ENCODE measurements at places on chromosomes 3 and 15. TPM values are rescaled to one million over a fixed set of nuclear protein-coding genes. Genes with fewer than 3 reads are reported as not detected.

CD276 gene
- 82.1 TPM for total RNA-seq

RARRES1 gene
- 7.8 TPM for total RNA-seq

ALDH1L1 gene
- total RNA-seq = 2.4 TPM

CCDC54 gene
- 0.10 TPM for total RNA-seq

TBL1XR1 gene
- total RNA-seq = 483 TPM

NME9 gene
- 1.0 TPM for total RNA-seq

ACKR2 gene
- 2.9 TPM for total RNA-seq

EHD4 gene
- 55.9 TPM for total RNA-seq

ALS2CL gene
- total RNA-seq = 19.0 TPM

LRRC31 gene
- total RNA-seq = 1.2 TPM

- no peak for DNase-seq
Measured at GRCh38 chr3:145719114-145719513, 441.9 kb downstream of the PLOD2 start.

DNA sequence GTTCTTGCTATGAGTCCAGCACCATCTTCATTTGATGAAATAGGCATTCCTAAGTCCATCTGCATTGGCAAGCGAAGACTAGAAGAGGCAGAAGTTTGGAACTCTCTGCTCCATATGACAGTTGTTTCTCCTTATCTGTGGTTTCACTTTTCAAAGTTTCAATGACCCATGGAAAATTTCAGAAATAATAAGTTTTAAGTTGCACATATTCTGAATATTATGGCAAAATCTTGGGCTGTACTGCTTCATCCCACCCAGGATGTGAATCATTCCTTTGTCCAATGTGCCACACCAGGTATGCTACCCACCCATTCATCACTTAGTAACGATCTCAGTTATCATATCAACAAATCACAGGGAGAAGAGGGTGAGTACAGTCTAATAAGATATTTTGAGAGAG lies 647.9 kb downstream of the GRM7 start:
- DNase-seq = no peak

- DNase-seq = no peak
Measured at GRCh38 chr3:115292131-115292530, 145.0 kb upstream of the ZBTB20 start.

- peak; percentile 26 for DNase-seq
Measured at GRCh38 chr15:53437985-53438841, 321.2 kb downstream of the WDR72 start.

- DNase-seq = peak; percentile 95
Measured at GRCh38 chr3:36434687-36435426, 54.6 kb downstream of the STAC start.

- DNase-seq = no peak
Measured at GRCh38 chr3:157671656-157672055, 168.4 kb upstream of the VEPH1 start.

DNA sequence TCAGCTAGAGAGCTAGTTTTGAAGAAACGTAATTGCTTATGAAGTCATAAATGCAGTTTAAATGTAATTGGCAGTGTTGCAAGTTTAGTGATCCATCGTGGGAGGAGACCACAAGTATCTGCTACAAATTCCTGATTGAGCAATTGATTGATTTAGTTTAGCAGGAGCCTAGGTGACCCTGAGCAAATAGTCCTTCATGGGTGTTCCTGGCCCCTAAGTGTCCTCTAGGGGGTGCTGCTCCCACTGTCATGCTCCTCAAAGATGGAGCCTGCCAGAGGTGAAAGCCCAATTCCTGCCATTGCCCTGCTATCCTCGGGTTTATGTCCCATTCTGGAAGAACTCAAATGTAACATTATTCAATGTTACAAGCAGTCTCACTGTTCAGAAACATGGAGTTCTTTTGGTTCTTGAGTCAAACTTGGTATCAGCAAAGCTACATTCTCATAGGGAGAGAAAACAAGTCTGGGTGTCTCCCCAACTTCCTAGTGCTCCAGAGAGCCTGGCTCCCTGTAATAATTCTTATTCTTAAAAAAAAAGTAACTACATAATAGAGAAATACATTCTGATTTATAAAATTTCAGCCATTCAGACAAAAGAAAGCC lies 29.8 kb upstream of the SENP5 start:
- DNase-seq = peak; percentile 42

DNA sequence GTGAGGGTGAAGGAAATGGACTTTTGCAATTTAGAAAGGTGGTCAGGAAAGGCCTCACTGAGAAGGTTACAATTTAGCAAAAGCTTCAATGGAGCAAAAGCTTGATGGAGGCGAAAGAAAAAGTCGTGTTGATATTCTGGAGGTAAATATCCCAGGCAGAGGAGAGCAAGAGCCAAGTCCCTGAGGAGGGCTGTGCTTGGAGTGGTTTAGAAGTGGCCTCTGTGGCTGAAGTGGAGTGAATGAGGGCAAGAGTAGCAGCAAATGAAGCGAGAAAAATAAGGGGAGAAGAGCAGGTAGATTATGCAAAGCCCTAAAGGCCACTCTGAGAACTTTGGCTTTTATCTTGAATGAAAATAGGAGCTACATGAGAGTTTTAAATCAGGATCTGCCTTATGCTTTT lies 54.1 kb downstream of the GUCA1C start:
- DNase-seq = no peak

GRCh38 chr3:57706462-57706861 lies 13.6 kb upstream of the DENND6A start:
- peak; percentile 95 for DNase-seq

- DNase-seq = peak; percentile 65
Measured at GRCh38 chr15:70474471-70475406, 288.6 kb downstream of the UACA start.

- DNase-seq = no peak
Measured at GRCh38 chr3:134656211-134656800, 5.5 kb upstream of the KY start.

GRCh38 chr3:63351159-63352007 lies 73.3 kb downstream of the SYNPR start:
- DNase-seq = peak; percentile 73

GRCh38 chr3:174636451-174636850 lies 222.7 kb upstream of the NAALADL2 start:
- no peak for DNase-seq

- DNase-seq = no peak
Measured at GRCh38 chr3:126456211-126456610, 19.5 kb downstream of the ZXDC start.

DNA sequence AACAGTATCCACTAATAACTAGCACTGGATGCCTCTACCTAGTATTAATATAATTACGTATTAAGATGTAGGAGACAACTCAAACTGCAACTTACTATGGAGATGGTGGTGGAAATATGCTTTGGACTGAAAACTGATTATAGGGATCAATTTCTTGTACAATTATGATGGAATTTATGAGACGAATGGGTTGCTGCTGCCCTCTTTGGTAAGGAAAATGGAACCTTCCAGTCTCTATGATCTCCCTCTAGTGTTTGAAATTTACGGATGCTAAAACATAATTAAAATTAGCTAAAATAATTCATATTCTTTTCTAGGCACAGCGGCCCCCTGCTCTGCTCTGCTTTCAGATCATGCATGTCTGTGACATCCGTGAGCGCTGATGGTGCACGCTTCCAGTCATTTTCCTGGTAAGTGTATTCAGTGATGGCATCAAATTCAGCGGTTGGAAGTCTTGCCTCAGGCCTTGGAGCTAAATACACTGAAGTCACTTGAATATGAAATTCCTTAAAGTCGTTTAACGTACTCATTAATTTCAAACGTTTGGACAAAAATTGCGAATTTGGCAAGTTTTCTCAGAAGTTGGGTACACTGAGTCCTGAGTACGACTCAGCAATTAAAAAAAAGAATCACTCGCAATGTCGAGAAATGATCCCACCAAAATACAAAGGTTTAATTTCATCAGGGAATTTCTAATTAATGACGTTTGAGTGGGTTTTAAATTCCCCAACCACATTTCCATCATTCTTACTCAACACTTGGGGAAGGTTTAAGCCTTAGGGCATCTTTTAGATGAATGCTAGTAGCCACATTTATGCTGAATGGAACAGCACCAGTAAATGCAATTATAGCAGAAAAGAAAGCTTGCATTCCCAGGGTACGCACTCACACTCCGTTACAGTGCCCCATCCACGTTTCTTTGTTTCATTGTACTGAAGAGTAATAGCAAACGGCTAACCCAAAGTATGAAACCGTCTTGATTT lies 132.6 kb downstream of the NR2F2 start:
- peak; percentile 85 for DNase-seq

Data from renal cortical epithelial cell (primary cell).